ENCODE measurements at places on chromosomes 2 and 18.
A peak's percentile ranks its signal among the peaks of the same experiment; 100 is the strongest.

GRCh38 chr2:240432430-240432819 is 3.0 kb upstream of the GPC1 start:
- DNase-seq, result no peak

- no peak for DNase-seq
Observed at GRCh38 chr18:9742524-9743131, 34.5 kb downstream of the RAB31 start.

DNA sequence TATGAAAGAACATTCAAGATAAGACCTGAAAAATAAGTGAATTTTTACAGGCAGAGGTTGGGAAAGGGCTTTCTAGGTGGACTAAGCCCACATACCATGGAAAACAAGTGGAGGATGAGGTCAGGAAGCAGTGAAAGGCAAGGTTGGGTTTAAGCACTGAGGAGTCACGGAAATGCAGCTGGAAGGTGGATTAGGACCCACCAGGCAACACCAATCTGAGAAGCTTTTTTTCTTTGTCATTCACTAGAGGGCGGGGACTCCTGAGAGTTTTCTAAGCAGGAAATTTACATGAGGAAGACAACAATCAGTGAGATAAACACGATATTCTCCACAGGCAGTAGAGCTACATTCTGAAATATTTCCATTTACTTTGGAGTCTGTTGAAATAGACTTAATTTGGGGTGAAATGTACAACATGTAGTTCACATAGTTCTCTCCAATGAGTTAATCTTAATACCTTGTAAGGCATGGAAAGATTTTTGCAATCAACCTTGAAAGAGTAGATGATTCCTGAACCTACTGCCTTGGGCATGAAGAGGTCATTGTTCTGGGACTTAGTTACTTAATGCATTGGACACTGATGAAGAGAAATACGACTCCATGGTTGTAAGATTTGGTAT is 40.7 kb downstream of the VIT start:
- no peak for DNase-seq

- DNase-seq, result no peak
Observed at GRCh38 chr18:79567481-79568147, 112.0 kb upstream of the CTDP1 start.

GRCh38 chr2:204226305-204226880 is 289.8 kb downstream of the ICOS start:
- no peak for DNase-seq

DNA sequence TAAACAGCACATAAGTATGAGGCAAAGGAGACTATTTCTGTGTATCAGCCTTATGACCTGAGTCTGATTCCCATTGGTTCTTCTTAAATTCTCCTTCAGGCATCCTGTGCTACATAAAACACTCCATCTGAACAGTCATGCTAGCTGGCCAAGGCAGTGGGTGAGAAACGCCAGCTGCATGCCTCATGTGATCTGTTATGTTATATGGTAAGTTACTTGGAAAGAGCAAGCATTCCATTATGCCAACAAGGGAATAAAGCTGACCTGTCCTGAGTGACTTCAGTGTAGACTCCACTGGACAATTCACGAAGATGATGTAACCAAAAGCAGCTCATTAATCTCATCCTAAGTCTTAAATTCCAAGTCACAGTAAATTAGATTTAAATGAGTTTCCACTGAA is 216.5 kb upstream of the FN1 start:
- no peak for DNase-seq

DNA sequence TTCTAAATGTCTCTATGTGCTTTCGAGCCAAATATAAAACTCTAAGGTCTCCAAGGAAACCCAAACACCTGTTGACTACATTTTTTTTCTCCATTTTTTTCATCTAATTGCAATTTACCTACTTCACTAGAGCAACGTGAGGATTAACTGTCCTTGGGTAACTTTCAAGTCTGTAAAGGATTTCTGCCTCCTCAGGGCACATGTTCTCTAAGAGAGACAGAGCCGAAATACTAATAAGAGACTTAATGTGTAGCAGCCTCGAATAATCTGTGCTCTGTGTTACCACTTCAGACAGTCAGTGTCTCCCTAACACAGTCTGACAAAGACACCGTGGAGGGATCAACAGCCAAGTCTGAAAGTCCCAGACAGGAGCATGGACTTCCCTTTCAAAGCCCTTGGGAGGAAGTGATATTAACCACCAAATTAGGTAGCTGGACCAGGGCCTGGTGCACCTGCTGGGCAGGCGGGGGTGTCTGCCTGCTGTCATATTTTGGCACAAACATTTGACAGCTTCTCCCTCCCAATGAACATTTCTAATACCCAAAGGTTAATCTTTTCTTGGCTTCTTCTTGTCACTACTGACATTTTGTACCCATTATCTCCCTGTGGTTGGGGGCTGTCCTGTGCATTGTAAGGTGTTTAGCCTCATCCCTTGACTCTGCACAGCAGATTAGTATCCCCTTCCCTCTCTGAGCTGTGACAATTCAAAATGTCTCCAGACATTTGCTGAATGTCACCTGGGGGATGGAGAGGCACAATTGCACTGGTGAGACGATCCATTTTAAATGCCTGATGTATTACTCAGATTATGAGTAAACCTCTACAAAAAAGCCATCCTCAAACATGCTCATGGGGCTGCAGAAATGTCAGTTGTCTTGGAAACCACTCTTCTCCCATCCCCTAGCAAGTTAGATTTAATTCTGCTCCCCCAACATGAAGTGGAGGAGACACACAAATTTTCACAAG is 45.7 kb upstream of the LYPD1 start:
- no peak for DNase-seq

- no peak for DNase-seq
Observed at GRCh38 chr2:135096665-135097446, 44.8 kb downstream of the RAB3GAP1 start.

GRCh38 chr18:2845172-2845571 is 1.6 kb upstream of the EMILIN2 start:
- peak; percentile 57 for DNase-seq

- peak; percentile 87 for DNase-seq
Observed at GRCh38 chr2:217162533-217162932, 302.7 kb upstream of the TNP1 start.

DNA sequence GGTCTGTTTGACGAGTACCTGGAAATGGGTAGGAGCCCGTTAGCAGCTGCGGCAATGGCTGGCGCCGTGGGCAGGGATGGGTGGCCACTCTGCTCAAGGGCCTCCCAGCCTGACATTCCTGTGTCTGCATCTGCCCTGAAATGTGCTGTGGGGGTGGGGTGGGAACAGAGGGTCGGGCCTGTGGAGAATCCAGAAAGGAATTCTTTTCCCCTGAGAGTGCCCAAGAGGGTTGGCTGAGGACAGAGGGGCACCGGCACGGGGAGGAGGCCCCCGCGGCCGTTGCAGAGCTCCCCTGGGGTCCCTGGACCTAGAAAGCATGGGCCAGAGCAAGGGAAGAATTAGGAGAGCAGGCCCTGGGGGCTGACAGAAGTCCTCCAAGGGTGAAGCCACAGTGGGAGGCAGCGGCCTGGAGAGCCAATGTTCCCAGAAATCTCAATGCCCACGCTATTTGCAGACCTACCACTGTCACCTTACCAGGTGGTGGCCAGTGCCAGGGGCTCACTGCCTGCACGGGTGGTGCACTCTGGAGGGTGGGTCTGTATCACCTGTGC is 27.8 kb downstream of the ANO7 start:
- no peak for DNase-seq

GRCh38 chr2:234147335-234147861 is 96.9 kb downstream of the SPP2 start:
- DNase-seq, result no peak

GRCh38 chr2:46229134-46230063 is 67.8 kb upstream of the EPAS1 start:
- DNase-seq, result no peak

DNA sequence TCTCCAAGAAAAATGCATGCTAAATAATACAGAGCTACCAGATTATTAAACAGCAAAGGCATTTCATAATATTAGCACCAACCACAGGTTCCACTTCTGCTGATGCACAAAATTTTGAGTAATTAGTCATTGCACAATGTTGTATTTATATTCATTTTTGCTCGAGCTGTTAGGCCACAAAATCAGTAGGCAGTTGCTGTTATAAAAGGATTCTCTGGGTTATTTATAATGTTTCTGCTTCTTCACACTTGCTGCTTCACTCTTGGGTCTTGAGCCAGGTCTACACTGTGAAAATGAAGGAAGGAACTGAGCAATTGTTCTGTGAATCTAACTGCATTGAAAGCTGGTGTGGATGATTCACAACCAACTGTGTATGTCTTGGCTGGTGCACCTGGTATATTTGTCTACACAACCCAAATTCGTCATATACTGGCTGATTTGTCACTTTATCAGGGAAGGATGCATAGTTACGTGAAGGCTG is 38.3 kb downstream of the MRPL33 start:
- peak; percentile 62 for DNase-seq

GRCh38 chr2:170207901-170208300 is 30.0 kb downstream of the MYO3B start:
- DNase-seq, result no peak

DNA sequence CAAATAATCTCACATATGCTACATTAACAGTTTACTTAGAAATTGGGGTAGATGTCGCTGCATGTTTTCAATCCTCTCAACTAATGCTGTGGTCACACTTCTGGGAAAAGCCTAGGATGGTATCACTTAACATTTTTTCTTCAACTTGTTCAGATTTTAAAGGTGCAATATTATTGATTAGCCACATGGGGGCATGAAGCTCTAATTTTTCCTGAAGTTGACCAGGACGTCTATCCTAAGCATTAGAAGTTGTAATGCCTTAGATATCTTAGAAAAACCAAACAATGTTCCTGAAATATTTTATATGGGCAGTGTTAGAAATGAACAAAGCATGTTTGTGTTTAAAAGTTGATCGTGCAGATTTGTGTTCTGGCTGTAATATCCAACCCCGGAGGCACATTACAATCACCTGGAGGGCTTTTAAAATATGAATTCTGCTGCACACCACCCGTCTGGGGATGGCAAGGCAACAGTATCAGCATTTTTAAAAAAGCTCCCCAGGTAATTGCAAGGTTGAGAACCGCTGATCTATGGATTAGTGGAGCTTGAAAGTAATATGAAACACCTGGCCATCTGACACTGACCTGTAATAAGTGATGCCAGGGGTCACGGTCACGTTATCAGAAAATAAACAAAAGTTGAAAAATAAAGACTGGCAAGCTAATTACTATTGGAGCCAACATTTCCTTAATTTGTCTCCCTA is 100.5 kb upstream of the LMAN1 start:
- peak; percentile 55 for DNase-seq

GRCh38 chr2:191178806-191179514 is 28.2 kb upstream of the STAT4 start:
- peak; percentile 79 for DNase-seq

DNA sequence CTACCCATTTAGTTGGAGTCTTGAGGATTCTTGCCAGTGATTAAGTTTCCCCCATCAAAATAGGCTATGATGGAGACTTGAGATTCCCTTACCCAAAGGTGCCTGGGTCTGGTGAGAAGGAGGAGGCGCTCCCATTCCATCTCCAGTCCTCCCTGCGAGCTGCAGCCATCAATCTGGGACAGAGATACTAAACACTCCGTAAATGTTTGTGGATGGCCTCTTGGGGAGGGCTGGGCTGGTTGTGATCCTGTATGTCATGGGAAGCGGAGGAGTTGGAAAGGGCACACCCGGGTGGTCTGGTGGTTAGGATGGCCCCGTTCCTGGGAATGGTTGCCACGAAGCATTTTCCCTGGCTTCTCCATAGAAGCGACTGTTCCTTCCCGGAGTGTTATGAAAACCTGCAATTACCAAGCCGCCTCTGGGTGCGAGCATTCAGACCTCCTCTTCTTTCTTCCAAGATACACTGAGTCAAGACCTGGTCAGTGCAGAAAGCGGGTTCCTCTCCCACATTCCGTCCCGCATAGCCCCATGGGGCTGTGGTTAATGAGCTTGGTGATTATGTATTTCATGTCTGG is 196.9 kb downstream of the CTIF start:
- DNase-seq, result no peak

DNA sequence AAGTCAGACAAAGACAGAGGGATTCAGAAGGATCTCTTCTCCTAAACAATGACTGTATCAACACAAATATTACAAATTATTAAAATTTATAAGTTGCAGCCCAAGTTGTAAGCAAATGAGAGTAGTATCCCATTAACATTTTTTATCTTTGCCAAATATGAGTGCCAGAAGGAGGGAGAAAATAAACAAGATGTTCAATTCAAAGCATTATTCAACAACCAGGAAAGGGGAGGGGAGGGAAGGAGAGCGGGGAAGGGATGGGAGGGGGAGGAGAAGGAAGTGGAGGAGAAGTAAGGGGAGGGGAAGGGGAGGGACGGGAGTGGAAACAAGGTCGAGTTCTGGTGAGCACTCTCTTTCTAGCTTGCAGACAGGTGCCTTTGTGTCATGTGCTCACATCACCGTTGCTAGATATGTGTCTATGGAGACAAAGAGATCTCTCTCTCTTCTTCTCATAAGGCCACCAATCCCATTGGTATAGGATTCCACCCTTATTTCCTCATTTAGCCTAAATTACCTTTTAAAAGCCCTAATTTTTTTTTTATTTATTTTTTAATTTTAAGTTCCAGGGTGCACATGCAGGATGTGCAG is 679.6 kb upstream of the CHAC2 start:
- DNase-seq, result no peak

DNA sequence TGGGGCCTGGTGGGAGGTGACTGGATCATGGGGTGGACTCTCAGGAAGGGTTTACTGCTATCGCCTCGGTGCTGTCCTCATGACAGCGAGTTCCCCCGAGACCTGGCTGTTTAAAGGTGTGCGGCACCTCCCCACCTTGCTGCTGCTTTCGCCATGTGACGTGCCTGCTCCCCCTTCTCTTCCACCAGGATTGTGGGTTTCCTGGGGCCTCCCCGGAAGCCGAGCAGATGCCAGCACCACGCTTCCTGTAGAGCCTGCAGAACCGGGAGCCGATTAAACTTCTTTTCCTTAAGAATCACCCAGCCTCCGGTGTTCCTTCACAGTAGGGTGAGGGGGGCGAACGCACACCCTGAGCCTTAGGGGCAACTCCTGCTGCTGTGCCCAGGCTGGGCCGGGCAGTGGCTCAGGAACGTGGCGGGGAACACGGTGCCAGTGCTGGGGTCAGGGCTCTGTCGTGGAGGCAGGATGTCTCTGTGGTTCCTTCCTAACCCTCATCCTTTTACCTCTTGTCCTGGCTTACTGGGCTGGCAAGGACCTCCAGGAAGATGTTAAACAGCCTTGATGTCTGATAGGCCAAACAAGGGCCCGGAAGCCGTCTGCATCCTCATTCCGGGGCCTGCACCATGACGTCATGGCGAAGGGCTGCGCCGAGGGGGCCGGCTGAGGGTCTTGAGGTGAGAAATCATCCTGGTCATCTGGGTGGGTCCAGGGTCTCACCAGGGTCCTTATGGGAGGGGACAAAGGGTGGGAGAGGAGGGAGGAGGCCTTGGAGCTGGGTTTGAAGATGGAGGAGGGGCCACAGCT is 12.7 kb downstream of the NEU4 start:
- no peak for DNase-seq

GRCh38 chr2:191927991-191928390 is 81.1 kb upstream of the CAVIN2 start:
- DNase-seq, result no peak

DNA sequence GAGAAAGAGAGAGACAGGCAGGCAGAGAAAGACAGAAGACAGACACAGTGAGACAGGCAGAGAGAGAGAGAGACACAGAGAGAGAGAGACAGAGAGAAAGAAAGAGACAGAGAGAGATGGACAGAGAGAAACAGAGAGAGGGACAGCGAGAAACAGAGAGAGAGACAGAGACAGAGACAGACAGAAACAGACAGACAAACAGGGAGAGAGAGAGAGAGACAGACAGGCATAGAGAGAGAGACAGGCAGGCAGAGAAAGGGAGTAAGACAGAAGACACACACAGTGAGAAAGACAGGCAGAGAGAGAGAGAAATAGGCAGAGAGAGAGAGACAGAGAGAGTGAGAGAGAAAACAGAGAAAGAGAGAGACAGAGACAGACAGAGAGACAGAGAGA is 105.3 kb upstream of the ANKRD30BL start:
- no peak for DNase-seq
